ENCODE measurements at places on chromosomes 12 and 14. TPM values are rescaled to one million over a fixed set of nuclear protein-coding genes. Genes with fewer than 3 reads are reported as not detected.

Gene MYO1H
- total RNA-seq = not detected

Gene ZNF891
- 2.0 TPM for total RNA-seq

Gene EXOC3L4
- not detected for total RNA-seq

Gene LHX5
- total RNA-seq = not detected

Gene SMCO2
- total RNA-seq = not detected

All from activated CD8-positive, alpha-beta memory T cell treated with anti-CD3 and anti-CD28 coated beads for 36 hours (primary cell).